Osteocyte (in vitro differentiated cells): ENCODE measurements at places on chromosomes 13 and 19.

- H3K4me3 ChIP-seq, result no peak overlapping the region
- H3K36me3 ChIP-seq, result no peaks in the 10 kb centered on the region
- no peaks in the 10 kb centered on the region for H3K27me3 ChIP-seq
- no peak overlapping the region for H3K27ac ChIP-seq
- DNase-seq, result no peak
- H3K4me1 ChIP-seq, result no peaks in the 10 kb centered on the region
Measured at GRCh38 chr19:56980906-56981305, 138.9 kb upstream of the USP29 start.

DNA sequence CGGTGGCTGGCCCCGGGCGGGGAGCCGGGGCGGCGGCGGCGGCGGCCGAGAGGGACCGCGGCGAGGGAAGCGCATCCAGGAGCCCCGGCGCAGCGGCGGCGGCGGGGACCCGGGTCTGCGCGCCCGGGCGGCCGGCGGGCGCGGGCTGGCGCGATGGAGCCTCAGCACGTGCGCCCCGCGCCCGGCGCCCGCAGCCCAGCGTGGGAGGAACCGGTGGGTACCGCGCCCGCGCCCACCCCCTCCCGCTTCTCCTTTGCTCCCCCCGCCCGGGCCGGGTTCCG is 7.8 kb upstream of the DGKH start:
- DNase-seq, result no peak
- no peaks in the 10 kb centered on the region for H3K27me3 ChIP-seq
- H3K4me3 ChIP-seq, result peak overlapping the region; percentile 92
- H3K27ac ChIP-seq, result no peak overlapping the region
- H3K36me3 ChIP-seq, result no peaks in the 10 kb centered on the region

DNA sequence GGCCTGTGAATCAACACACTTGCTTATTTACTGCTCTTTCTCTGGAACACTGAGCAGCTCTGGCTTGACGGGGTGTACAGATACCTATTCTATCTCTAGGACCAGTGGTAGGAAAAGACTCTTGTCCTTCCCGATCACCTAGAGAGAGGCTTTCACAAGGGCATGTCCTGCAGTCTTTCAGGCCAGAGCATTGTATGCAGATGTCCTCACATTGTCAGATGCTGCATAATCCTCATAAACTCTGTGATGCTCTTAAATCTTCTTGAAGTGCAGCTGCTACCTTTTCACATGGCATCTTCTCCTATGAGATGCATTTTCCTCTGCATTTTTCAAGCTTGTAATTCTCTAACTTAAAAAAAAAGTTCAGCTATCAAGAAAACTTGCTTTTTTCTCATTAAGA is 369.4 kb downstream of the OLFM4 start:
- no peaks in the 10 kb centered on the region for H3K36me3 ChIP-seq
- H3K27me3 ChIP-seq, result no peaks in the 10 kb centered on the region
- H3K4me1 ChIP-seq, result no peaks in the 10 kb centered on the region
- H3K27ac ChIP-seq, result no peak overlapping the region
- DNase-seq, result no peak
- no peak overlapping the region for H3K4me3 ChIP-seq

GRCh38 chr19:48196933-48197665 is 26.6 kb downstream of the ZSWIM9 start:
- H3K27me3 ChIP-seq, result no peaks in the 10 kb centered on the region
- H3K4me3 ChIP-seq, result no peak overlapping the region
- H3K4me1 ChIP-seq, result no peaks in the 10 kb centered on the region
- H3K27ac ChIP-seq, result peak overlapping the region; percentile 21

DNA sequence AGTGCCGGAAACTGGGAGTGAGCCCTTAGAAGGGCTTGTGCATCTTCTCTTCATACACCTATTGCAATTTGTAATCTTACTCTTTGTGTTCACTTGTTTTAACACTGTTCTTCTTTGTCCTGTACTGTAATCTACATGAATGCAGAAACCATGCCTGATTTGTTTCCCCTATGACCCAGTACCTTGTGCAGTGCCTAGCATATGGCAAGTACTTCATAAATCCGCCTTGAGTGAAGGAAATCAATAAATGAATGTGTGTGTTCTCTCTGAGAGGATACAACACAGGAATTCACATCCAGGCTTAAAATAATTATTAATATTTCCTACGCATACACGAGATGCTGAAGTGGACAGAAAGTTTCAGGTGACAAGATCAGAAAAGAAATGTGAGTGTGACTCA is 172.6 kb downstream of the GPC6 start:
- H3K27ac ChIP-seq, result no peak overlapping the region
- no peaks in the 10 kb centered on the region for H3K27me3 ChIP-seq
- H3K4me1 ChIP-seq, result peaks cover 35% of the 10 kb centered on the region
- DNase-seq, result no peak

GRCh38 chr13:95763601-95764000 is 86.7 kb downstream of the DNAJC3 start:
- H3K4me3 ChIP-seq, result no peak overlapping the region
- peaks cover 34% of the 10 kb centered on the region for H3K36me3 ChIP-seq
- H3K27ac ChIP-seq, result no peak overlapping the region
- no peaks in the 10 kb centered on the region for H3K4me1 ChIP-seq

- no peak for DNase-seq
- no peaks in the 10 kb centered on the region for H3K4me1 ChIP-seq
- H3K36me3 ChIP-seq, result no peaks in the 10 kb centered on the region
- no peaks in the 10 kb centered on the region for H3K27me3 ChIP-seq
- no peak overlapping the region for H3K27ac ChIP-seq
Measured at GRCh38 chr19:33740811-33741396, 55.8 kb upstream of the KCTD15 start.

GRCh38 chr13:48626077-48626449 is 27.7 kb upstream of the CYSLTR2 start:
- H3K27ac ChIP-seq, result no peak overlapping the region
- no peaks in the 10 kb centered on the region for H3K36me3 ChIP-seq
- H3K27me3 ChIP-seq, result peaks cover 16% of the 10 kb centered on the region
- H3K4me3 ChIP-seq, result no peak overlapping the region
- DNase-seq, result no peak

GRCh38 chr13:20869540-20869939 is 33.0 kb downstream of the XPO4 start:
- peaks cover 52% of the 10 kb centered on the region for H3K4me1 ChIP-seq
- H3K4me3 ChIP-seq, result no peak overlapping the region
- no peak overlapping the region for H3K27ac ChIP-seq
- no peaks in the 10 kb centered on the region for H3K36me3 ChIP-seq
- DNase-seq, result no peak

- H3K4me3 ChIP-seq, result no peak overlapping the region
- no peak overlapping the region for H3K27ac ChIP-seq
- no peaks in the 10 kb centered on the region for H3K4me1 ChIP-seq
- H3K27me3 ChIP-seq, result peaks cover 2% of the 10 kb centered on the region
- no peak for DNase-seq
Measured at GRCh38 chr13:49630580-49630979, 2.3 kb downstream of the ARL11 start.

DNA sequence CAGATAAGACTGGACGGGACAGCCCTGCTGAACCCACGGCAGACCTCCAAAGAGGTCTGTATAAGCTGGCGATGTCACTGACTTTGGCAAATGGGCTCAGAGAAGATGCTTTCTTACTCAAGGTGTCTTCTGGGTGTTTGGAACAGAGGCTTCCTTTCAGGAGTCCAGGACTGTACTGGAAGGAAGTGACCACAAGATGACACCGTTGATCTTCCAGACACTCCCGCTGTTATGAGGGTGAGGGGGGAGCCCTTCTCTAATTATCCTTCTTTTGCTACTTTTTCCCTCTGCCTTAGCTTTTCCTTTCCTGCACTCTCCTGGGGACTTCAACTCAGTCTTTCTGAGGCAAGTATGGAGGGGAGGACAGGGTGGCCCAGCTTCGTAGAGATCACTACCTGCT is 65.2 kb upstream of the ZNF599 start:
- peaks cover 7% of the 10 kb centered on the region for H3K27me3 ChIP-seq
- no peak overlapping the region for H3K4me3 ChIP-seq
- peak; percentile 56 for DNase-seq
- no peak overlapping the region for H3K27ac ChIP-seq
- no peaks in the 10 kb centered on the region for H3K4me1 ChIP-seq

DNA sequence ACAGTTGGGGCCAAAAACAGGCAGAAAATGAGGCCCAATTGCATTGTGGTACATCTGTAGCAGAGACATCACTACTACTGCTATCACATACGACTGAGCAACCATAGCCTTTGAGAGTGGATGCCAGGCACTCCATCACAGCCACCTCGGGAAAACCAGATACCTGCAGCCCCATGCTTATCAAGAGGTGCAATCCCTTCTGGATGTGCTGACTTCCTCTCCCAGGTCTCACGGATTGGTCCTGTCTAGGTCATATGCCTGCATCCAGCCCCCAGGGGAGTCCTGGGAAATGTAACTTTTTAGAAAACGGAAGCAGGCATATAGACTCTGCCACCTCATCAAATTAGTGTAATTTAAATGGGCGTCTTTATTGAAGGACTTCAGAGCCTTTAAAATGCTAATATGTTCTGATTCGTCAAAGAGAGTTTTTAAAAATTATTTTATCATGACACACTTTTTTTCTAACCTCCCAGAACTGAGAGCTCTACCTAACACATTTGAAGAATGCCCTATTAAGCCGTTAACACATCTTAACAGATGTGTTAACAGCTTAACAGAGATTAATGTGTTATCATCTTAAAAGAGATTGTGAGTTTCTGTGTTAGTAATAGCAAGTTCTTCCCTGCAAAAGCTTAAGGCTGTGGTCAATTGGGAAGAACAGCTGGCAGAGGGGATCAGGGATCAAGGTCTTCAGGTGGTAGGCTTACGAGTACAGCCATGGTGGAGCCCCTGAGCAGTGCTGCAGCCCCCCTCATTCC is 63.9 kb downstream of the DLEU7 start:
- H3K4me1 ChIP-seq, result no peaks in the 10 kb centered on the region
- DNase-seq, result no peak
- no peak overlapping the region for H3K4me3 ChIP-seq

DNA sequence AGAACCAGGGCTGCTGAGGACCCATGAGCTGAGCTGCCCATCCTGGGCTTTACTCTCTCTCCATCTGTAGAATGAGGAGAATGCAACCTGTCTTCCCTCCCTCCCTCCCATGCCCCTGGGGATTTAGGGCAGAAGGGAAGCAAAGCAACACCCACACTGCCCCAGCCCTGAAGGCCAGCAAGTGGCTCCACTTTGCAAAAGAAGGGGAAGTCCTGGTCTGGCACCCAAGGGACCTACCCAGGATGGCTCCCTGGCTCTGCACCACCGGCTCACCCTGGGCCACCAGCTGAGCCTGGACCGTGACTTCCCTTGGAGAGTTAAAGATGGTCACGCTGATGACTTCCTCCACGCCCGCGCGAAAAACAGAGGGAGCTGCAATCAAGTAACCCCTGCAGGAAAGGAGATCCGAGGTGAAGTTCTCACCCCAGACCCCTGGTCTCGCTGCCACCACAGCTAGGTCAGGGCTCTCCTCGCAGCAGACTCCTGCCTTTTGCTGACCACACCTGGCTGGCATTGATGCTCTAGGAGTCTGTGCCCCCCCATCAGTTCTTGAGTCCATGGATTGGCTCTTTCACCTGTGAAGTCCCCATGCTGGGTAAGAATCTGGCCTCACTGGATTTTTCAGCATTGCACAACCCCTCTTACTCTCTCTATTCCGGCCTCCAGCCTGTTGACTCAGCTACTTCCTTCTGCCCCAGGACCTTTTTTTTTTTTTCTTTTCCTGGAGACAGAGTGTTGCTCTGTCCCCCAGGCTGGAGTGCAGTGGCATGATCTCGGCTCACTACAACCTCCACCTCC is 4.6 kb downstream of the CPAMD8 start:
- H3K4me1 ChIP-seq, result peaks cover 50% of the 10 kb centered on the region
- peaks cover 27% of the 10 kb centered on the region for H3K36me3 ChIP-seq
- peaks cover 14% of the 10 kb centered on the region for H3K27me3 ChIP-seq
- H3K4me3 ChIP-seq, result no peak overlapping the region

- H3K27me3 ChIP-seq, result peaks cover 4% of the 10 kb centered on the region
- H3K4me3 ChIP-seq, result no peak overlapping the region
- H3K4me1 ChIP-seq, result no peaks in the 10 kb centered on the region
- H3K27ac ChIP-seq, result no peak overlapping the region
- no peak for DNase-seq
- H3K36me3 ChIP-seq, result no peaks in the 10 kb centered on the region
Measured at GRCh38 chr19:1307320-1307719, 21.6 kb downstream of the EFNA2 start.

GRCh38 chr13:48879432-48879831 is 96.3 kb upstream of the FNDC3A start:
- no peak for DNase-seq
- peaks cover 24% of the 10 kb centered on the region for H3K27me3 ChIP-seq
- H3K4me3 ChIP-seq, result no peak overlapping the region
- no peaks in the 10 kb centered on the region for H3K36me3 ChIP-seq

- H3K36me3 ChIP-seq, result peaks cover 9% of the 10 kb centered on the region
- H3K27me3 ChIP-seq, result no peaks in the 10 kb centered on the region
- no peak overlapping the region for H3K27ac ChIP-seq
- no peaks in the 10 kb centered on the region for H3K4me1 ChIP-seq
- H3K4me3 ChIP-seq, result no peak overlapping the region
Measured at GRCh38 chr13:113610266-113610665, 25.7 kb downstream of the TFDP1 start.

DNA sequence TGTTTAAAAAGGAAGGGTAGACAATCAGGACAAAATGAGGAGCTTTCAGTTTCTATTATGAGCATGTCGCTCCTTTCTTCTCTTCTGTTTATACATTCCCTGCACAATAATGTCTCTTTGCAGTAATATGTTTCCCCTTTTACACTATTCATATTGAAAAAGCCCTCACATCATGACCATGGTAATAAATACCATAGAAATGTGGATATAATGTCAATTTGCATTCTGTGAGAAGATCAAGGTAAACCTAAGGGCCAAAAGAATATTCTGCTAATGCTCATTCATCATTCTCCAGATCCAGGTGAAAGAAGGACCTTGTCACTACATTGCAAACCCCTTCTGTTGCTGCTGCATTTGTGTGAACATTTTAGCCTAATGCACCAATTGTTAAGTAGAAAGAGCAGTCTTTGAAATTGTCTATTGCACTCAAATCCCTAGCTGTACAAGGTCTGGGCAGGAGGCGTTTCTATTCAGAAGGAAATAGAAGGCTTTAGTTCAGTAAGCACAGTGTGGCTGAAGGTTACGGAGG is 117.6 kb upstream of the SOX21 start:
- no peak overlapping the region for H3K27ac ChIP-seq
- peaks cover 23% of the 10 kb centered on the region for H3K27me3 ChIP-seq
- DNase-seq, result no peak
- H3K36me3 ChIP-seq, result no peaks in the 10 kb centered on the region
- no peaks in the 10 kb centered on the region for H3K4me1 ChIP-seq

DNA sequence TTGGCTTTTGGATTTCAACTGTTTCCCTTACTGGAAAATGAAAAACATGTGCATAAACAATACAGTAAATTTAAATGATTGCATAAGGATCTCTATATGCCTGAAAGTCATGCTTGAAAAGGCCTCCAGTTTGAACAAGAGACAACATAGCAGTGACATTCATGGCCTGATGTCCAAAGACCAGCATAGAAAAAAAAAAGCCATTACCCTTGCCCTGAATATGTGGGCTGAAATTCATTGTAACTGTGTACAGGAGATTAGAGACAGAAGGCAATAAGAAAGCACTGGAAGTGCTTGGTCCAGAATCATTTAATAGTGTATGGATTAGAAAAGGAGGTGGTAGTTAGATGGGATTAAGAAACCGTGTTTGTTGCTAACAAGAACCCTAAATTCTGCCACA is 15.4 kb downstream of the MIR17HG start:
- peaks cover 6% of the 10 kb centered on the region for H3K4me1 ChIP-seq
- DNase-seq, result no peak
- H3K27me3 ChIP-seq, result no peaks in the 10 kb centered on the region
- no peak overlapping the region for H3K4me3 ChIP-seq
- H3K27ac ChIP-seq, result no peak overlapping the region

- H3K36me3 ChIP-seq, result no peaks in the 10 kb centered on the region
- H3K4me1 ChIP-seq, result peaks cover 18% of the 10 kb centered on the region
- H3K27me3 ChIP-seq, result no peaks in the 10 kb centered on the region
- no peak for DNase-seq
- peak overlapping the region; percentile 91 for H3K27ac ChIP-seq
Measured at GRCh38 chr19:21604351-21604926, 99.0 kb downstream of the ZNF429 start.
